Fibroblast of the aortic adventitia (primary cell): ENCODE measurements at places on chromosomes 6 and 20. TPM values are rescaled to one million over a fixed set of nuclear protein-coding genes. Genes with fewer than 3 reads are reported as not detected.

Gene SMPDL3A
- total RNA-seq, result 18.6 and 19.6 TPM in 2 replicates

Gene RBPJL
- total RNA-seq, result not detected in 2 replicates

Gene FOXA2
- not detected in 2 replicates for total RNA-seq

Gene ACSS1
- 0.99 and 2.5 TPM in 2 replicates for total RNA-seq

Gene GNRH2
- total RNA-seq, result not detected in 2 replicates

Gene PTPN1
- 19.9 and 32.4 TPM in 2 replicates for total RNA-seq

Gene TRIM31
- not detected in 2 replicates for total RNA-seq

Gene PROKR2
- not detected in 2 replicates for total RNA-seq

Gene CARMIL1
- total RNA-seq, result 23.9 and 38.7 TPM in 2 replicates

Gene PLEKHG1
- total RNA-seq, result 1.9 and 3.7 TPM in 2 replicates

Gene SYNGAP1
- total RNA-seq, result 3.3 and 7.6 TPM in 2 replicates

Gene NR2E1
- total RNA-seq, result not detected in 2 replicates

Gene CNR1
- total RNA-seq, result not detected in 2 replicates

Gene GLP1R
- total RNA-seq, result not detected in 2 replicates

Gene KCNK15
- total RNA-seq, result 4.2 and 8.5 TPM in 2 replicates

Gene TCP1
- total RNA-seq, result 203 and 249 TPM in 2 replicates
